SHP77 treated with DMSO at 0.1 percent for 48 hours (cell line): ENCODE measurements at places on chromosomes 1 and 21.

DNA sequence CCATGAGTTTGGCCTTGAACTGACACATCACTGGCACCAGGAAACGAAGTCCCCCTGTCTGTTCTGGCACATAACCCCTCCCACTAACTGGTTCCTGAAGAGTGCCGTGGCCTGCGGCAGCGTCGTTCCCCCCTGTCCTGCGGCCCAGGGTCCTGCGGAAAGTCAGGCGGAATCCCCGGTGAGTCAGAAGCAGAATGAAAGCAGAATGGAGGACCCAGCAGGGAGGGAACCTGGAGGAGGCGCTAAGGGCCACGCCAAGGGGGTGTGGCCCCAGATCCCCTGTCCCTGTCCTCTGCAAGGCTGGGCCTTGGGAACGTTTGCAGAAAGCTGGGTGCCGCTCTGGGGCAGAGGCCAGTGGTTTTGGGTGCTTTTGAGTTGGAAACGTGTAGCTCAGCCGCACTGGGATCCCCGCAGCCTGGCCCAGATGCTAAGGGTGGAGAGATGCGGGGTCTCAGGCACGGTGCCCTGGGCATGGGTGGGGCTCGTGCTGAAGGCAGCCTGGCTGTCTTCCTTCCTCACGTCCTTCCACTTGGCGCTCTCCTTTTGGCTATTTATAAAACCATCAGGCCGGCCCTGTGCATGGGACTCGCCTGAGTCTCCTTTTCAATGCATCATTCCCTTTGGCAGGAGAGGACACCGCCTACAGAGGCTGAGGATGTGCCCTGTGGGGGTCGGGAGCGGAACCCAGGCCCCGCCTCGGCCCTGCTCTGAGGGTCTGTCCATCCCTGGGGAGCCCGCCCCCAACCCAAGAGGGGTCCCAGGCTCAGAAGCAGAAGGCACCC is 36.2 kb downstream of the TP73 start:
- DNase-seq = no peak

- no peak for DNase-seq
Measured at GRCh38 chr1:217660353-217661062, 29.4 kb downstream of the SPATA17 start.

DNA sequence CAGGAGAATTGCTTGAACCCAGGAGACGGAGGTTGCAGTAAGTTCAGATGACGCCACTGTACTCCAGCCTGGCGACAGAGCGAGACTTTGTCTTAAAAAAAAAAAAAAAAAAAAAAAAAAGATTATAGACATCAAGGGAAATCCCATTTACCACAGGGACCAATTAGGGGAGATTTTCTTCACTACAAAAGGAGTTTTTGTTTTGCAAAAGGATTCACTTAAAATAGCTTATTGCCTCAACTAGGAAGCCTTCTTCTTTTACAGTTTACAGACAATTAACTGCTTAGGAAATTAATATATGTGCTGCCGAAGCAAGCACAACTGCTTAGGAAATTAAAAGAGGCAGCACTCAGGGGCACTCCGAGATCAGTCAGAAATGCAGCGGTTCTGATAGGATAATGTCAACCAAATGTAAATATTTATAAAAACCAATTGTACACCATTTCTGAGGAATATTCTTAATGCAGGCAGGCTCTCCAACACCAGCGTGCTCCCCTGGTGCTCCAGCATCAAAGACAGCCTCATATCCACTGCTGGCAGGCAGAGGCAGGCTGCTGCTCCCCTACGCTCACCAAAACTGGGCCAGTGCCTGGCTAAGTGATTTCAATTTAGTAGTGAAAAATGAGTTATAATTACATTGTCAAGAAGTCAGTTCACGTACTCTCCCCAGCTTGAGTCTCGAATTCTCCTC is 107.9 kb upstream of the RAB4A start:
- no peak for DNase-seq

- DNase-seq = no peak
Measured at GRCh38 chr1:204384636-204385352, 25.1 kb upstream of the PLEKHA6 start.

- DNase-seq = no peak
Measured at GRCh38 chr1:36107394-36107793, 17.6 kb downstream of the COL8A2 start.

- DNase-seq = no peak
Measured at GRCh38 chr1:208235356-208235981, 8.7 kb downstream of the PLXNA2 start.

DNA sequence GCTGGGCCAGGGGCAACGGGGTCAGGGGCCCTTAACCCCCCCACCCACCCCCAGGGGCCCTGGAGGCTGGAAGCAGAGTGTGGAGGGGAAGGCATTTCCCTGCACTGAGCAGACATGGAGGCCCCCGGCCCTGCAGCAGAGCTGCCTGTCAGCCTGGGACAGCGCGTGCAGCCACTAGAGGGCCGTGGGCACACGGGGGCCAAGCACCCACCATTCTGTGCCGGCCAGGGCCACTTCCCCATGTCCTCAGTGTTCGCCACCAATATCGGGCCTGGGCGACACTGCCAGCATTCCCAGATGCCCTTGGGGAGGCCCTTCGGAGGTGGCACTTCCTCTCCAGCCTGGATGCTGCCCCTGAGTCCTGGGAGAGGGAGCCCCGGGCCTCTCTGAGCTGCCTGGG is 23.2 kb upstream of the ARHGEF16 start:
- DNase-seq = no peak

DNA sequence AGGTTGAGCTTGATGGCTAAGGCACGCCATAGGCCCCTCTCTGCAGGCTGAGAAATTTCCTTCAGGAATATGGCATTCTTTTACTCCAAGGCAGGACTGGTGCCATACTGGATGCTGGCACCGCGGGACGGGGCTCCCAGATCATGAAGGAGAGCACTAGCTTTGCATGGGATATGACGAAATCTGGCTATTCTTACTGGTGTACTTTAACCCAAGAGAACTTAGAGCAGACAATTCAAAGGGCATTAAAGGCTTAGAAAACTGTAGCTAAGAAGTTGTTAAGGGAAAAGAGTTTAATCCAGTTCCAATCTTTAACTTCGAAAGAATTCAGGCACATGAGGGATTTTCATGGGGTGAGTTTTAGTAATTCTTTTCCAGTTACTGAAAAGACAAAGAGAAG is 204.4 kb upstream of the ESRRG start:
- no peak for DNase-seq

- DNase-seq = no peak
Measured at GRCh38 chr1:174519844-174520243, 72.1 kb downstream of the GPR52 start.

- DNase-seq = no peak
Measured at GRCh38 chr1:212218911-212219310, 66.3 kb upstream of the PPP2R5A start.

DNA sequence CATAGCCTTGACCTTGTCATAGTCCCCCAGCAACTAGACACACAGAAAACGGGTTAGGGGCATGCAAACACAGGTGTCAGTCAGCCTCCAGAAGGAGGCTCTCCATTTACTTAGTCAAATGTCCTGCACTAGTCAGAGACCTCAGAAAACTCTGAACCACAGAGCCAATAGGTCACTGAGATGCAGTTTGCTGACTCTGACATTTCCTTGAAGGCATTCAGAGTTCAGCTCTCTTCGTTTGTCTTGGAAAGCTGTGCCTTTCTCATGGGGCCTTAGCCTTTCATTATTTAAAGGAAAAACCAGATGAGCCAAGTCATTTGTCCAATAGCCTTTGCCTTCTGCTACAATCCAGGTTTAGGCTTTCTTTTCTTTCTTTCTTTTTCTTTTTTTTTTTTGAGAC is 3.5 kb downstream of the OLFML2B start:
- no peak for DNase-seq

DNA sequence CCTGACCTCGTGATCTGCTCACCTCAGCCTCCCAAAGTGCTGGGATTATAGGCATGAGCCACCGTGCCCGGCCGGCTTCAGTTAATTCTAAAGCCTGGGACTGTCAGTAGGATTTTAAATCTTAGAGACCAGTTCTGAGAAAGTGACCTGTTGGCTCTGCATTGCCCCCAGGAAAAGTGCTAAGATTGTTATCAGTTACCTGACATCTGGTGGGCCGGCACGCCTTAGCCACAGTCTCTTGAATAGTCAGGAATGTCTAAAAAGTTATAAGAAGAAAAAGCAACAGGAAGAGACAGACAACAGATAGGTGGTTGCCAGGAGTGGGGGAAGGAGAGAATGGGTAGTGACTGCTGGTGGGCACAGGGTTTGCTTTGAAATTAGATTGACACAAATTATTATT is 35.1 kb downstream of the RABGAP1L start:
- no peak for DNase-seq

DNA sequence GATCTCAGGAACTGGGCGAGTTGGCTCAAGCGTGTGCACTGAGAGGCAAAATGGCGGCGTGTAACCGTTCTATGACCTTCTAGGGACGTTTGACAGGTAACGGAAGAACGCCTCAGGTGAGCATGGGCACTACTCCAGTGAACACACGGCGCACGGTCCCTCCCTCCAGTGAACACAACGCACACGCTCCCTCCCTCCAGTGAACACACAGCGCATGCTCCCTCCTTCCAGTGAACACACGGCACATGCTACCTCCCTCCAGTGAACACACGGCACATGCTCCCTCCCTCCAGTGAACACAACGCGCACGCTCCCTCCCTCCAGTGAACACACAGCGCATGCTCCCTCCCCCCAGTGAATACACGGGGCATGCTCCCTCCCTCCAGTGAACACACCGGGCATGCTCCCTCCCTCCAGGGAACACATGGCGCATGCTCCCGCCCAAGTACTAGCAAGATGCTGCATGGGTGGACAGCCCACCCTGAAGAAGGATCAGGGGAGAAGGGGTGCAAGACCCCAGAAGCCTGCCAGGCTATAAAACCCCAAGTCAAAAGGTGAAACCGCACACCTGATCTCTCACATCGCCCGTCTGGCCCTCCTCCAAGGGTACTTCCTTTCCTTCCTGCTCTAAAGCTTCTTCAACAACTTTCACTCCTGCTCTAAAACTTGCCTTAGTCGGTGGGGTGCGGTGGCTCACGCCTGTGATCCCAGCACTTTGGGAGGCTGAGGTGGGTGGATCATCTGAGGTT is 3.5 kb downstream of the C1orf159 start:
- DNase-seq = no peak

DNA sequence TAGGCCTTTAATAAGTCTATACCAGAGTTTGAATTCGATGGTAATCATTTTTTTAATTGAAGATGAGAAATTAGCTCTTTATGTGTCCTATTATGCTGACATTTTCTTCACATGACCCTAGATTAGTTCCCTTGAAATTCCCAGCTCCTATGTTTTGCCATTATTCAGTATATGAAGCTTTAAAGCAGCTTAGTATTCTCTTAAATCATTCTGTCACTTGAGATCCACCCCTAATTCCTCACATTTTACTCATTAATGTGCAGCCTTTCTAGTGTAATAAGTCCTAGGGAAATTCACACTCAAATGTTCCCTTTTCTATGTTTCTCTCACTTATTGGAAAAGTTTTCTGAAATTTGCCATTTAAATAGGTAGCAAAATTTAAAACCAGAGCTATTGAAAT is 704.5 kb upstream of the B3GALT2 start:
- DNase-seq = no peak

DNA sequence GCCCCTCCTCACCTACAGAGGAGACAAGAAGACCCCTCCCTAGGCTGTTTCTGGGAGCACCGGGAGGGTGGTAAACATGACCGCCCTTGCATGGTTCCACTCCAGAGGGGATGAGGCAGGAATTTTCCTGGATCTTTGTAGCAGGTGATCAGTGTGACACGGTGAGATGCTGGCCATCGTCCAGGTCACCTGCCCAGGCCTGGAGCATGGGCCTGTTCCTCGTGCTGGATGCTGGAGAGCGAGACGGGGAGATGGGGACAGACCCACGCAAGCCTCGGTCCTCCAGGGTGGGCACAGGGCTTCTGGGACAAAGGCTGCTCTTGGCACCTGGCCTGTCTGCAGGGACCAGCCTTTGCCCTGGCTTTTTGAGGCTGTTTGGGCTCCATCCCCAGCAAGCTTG is 46.2 kb downstream of the DMRTB1 start:
- no peak for DNase-seq

DNA sequence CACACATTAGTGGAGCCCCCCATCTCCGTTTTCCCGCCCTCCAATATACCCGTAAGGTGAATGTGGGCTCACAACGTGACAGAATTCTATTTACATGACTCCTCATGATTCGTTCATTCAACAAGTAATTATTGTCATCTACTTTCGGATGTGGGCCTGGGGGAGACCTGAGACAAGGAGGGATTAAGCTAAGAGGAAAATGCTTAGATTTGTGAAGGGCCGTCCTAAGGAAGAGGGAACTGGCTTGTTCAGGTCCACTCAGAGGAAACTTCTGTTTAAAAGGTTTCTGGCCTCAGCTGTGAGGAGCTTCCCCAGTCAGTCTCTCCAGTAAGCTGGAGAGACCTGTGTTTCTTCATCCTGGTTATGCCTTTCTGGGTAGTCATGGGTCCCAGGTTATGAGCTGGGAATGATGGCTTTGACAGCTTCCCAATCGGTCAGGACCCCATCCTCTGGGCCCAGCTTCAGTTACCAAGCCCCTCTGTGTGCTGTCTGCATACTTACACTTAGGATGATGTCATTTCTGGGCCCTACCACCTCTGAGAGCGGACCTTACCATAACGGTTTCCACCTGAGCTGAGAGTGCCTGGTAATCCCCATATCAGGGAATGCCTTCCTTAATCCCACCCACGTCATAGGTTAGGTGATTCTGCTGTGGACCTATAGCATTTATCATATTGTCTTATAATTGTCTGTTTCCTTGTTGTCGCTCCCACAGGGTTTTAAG is 687 bp upstream of the ERI3 start:
- DNase-seq = no peak

DNA sequence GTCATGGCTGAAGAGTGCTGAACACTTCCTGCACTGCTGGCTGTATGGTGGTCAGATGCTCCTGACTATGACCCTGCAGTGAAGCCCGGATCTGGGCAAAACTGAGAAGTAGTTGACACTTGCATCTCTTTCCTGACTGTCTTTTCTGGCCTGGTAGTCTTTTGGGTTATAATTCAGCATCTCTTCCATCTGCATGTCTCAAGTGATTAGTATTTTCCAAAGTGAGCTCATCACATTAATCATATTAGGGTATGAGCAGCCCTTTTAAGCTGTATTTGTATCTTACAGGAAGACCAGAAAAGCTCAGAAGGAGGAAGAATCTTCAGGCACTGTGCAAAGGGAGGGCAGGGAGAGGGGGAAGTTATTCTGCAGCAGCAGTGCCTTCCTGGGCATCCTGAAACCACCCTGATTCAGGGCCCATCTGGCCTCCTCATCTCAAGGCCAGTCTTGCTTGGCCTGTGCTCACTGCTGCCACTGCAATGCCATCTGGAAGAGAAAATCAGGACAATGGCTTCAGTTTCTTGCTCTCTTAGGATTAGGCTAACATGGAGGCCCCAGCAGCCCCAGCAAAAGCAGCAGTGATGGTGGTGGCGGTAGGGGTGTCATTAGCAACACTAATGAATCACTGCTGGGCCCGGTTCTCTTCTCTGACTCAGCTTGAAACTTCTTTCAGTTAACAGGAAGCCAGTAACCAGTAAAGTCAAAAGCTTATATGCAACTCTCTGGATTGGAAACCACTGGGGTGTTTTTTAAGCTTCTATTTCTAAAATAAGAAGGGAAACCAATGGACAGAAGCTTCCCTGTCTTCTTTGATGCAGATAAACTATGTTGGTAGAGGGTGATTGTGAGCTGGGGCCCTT is 63.3 kb upstream of the WDR26 start:
- DNase-seq = no peak
